Suppressor macrophage treated with lipopolysaccharide for 4 hours (primary cell): ENCODE measurements at places on chromosomes 7 and 10.
A peak's percentile ranks its signal among the peaks of the same experiment; 100 is the strongest.

GRCh38 chr10:88617772-88618300 is 31.3 kb downstream of the LIPJ start:
- no peak for DNase-seq

GRCh38 chr10:95297402-95297801 is 6.6 kb upstream of the PDLIM1 start:
- DNase-seq = no peak

GRCh38 chr7:111486472-111487142 is 75.7 kb downstream of the IMMP2L start:
- peak; percentile 65 for DNase-seq

GRCh38 chr10:24518981-24519597 is 204.6 kb downstream of the ARHGAP21 start:
- peak; percentile 61 for DNase-seq

DNA sequence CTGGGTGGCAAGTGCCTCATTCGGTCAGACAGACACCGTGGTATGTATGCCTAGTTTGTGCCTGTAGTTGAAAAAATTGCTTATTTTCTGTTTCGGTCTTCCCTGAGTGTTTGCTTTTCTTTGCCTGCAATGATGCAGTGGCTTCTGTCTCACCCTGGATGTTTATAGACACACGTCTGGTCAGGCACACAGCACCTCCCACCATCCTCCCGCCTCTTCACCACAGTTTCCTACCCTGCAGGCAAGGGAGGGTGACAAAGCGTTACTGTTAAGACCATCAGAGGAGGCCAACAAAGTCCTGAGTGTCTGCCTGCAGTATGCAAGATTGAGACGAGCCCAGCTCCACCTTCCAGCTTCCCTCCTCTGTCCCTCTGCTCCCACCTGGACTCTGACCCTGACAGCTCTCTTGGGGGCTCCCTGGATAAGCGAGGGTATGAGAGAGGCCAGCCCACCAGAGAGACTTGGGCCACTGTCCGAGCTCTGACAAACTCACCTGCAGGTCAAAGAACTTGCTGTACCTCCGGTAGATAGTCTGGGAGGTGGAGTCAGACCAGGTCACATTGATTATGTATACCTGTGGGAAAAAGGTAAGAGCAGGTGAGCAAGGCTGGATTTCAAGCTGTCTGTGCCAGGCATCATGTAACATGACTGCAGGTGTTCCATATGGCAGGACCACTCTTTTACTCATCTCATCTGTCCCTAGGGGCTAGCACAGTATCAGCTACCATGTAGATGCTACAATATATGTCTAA is 54.4 kb downstream of the SH3PXD2A start:
- DNase-seq = no peak

DNA sequence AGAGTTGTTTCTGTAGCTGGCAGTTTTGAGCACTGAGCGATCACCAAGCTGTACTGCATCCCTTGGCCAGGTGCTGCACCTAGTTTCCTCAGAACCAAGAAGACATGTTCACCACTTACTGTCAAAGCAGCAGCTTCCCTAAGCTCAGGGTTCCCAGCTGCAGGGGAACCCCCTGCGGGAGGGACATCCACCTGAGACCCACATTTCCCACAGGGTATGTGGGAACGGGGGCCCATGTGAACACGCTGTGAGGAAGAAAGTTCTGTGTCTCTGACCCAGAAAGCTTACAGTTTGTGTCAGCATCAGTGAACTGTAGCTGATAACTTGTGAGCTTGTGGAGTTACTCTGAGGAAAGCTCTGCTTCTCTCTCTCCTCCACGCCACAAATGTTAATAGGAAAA is 436.8 kb upstream of the IGFBP3 start:
- no peak for DNase-seq

GRCh38 chr7:142308326-142308725 is 50.5 kb upstream of the PRSS58 start:
- DNase-seq = no peak

GRCh38 chr7:22147868-22148267 is 202.2 kb upstream of the CDCA7L start:
- DNase-seq = no peak

DNA sequence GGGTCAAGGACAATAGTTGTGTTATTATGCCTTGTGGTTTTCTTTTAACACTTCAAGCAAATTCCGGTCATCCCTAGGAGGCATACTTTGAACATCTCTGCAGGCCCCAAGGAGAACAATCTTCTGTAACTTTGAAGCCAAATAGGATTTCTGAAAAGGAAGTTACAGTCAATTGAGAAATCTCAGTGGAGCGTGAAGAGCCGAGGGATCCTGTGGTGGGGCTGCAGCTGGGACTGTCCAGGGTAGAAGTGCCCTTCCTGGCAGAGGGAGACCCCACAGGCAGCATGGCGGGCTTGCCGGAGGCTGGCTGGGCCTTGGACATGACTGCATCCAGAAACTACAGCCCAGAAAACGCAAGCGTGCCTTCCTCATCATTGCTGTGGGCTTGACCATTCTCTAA is 179.7 kb downstream of the PTPN20 start:
- no peak for DNase-seq

GRCh38 chr10:35316218-35316967 is 19.9 kb upstream of the CCNY start:
- DNase-seq = no peak

- DNase-seq = no peak
Observed at GRCh38 chr7:43113622-43114457, 1.4 kb downstream of the HECW1 start.

DNA sequence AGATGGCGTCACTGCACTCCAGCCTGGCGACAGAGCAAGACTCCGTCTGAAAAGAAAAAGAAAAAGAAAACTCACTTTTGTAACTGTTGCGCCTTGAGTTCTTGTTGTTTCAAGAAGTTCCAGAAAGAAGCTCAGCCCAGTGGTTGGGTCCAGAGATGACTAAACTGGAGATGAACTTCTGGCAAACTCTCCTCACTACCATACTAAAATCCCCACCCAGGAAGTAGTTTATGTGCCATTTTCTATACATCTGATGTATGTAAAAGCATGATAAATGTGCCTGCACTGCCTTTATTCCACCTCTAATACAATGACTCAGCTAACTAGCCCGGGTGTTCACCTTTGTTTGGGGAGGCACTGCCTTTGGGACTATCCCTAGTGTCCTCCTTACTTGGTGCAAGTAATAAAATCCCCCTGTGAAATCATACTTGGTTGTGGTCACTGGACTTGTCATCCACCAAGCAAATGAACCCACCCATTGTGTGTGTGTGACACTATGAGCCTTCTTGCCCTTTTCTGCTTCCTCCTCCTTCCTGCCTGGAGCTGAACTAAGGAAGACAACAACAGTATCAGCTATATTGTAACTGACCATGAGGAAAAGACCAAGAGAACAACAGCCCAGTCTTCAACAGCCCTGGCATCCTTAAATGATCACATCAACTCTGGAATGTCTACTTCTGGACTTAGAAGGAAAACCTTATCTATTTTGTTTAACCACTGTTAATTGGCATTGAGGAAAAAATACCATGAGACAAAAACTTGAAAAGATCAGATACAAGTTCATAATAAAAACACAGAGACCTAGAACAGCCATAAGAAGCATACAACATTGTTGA is 33.6 kb downstream of the JMJD1C start:
- DNase-seq = peak; percentile 77

GRCh38 chr10:10684972-10685371 is 332.7 kb upstream of the CELF2 start:
- DNase-seq = no peak

DNA sequence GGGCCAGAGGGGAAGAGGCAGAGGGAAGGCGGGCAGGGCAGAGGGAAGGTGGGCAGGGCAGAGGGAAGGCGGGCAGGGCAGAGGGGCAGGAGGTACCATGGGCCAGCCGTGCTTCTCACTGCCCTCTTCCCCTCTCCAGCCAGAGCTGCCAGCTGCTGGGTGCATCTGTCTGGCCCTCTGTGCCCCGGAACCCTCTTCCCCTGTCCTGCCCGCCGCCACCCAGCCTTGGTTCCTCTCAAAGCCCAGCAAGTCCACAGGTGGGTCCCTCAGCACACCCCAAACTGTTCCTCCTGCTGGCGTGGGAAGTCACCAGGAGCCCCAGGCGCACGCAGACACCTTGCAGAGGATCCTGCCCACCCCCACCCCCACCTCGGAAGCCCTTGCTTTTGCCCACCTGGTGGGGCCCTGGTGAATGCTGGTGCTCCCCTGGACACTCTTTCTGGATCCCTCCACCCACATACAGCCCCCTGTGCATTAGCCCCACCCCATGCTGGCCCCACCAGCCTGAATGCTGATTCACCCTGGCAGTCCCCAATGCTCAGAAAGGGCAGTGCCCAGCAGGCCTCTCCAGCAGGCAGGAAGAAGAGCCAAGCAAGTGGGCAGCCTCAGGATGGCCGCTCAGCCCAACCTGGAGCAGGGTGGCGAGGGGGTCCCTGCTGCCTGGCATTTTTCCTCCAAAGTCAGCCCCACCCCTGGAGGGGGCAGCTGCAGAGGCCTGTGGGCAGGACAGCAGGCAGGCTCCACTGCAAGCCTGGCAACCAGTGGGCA is 1.9 kb upstream of the PWWP2B start:
- no peak for DNase-seq

- DNase-seq = no peak
Observed at GRCh38 chr10:44343843-44344242, 41.1 kb downstream of the CXCL12 start.

- DNase-seq = no peak
Observed at GRCh38 chr10:47329855-47330254, 7.6 kb downstream of the GDF2 start.

DNA sequence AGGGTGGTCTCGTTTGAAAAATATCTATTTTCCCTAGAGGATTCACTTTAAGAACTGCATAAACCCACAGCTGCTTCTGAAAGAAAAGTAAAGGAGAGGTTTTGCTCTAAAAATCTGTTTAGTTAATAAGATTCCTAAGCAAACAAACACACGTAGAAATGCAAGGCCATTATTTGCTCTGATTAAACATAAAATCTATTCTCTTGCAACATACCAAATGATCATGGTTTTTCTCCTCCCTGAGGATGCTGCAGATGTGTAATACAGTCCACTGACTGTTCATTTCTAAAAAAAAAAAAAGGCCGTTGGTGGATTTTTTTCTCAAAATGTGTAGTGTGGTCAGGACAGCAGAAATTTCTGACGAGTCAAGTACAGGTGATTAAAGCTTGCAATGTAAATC is 98.6 kb downstream of the BUB3 start:
- no peak for DNase-seq

DNA sequence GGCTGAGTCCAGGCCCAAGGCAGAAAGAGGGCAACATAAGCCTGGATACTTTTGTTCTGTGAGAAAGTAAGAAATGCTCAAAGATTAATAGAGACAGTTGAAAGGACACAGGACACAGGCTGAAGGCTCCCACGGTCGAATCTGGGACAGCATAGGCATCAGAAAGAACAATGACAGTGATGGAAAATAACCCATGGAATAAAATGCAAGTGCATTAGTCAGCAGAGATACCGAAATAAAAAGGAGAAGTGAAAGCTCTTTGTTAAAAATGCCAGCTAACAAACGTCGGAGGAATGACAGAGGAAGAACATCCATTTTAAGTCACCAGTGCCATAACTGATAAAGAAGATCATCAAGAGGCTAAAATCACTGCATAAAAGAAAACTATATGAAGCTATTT is 19.6 kb upstream of the AGAP5 start:
- peak; percentile 87 for DNase-seq

DNA sequence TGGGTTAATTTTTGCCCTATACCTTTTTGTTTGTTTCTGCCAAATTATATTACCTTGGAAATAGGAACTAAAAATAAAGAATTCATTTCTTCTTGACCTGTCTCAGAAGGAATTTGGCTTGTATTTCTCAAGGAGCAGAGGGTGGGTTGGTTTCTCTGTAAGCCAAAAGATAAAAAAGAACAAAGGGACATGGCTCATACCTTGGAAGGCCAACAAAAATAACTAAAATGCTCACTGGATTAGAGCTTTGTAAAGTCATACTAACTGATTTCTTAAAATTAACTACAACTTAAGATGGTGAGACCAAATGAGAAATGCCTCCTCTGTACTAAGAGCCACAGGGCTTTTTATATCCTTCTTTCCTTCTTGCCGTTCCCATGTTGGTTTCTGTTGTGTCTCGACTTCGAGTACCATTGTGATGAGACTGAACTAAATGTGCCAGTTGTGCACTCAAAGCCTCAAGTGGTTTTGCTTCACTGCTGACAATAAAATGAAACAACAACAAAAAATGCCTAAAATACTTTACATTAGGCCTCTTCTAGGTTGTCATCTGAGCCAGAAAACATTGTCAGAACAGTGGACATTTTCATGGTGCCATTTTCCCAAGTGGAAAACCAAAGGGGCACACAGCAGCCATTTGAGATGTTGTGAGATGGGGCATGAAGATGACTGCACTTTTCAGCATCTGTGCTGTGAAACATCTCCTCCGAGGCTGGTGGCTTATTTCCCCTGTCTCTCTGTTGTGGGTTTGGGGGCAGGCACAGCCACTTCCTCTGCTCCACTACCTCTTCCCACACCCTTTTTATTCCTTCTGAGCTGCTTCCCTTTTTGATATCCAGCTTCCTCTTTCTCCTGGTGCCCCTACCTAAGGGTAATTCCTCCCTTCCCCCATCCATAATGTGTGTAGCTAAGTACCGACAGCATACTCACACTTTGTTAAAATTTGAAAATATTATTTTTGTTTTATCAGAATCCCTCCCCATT is 51.8 kb upstream of the AGR3 start:
- DNase-seq = peak; percentile 79

DNA sequence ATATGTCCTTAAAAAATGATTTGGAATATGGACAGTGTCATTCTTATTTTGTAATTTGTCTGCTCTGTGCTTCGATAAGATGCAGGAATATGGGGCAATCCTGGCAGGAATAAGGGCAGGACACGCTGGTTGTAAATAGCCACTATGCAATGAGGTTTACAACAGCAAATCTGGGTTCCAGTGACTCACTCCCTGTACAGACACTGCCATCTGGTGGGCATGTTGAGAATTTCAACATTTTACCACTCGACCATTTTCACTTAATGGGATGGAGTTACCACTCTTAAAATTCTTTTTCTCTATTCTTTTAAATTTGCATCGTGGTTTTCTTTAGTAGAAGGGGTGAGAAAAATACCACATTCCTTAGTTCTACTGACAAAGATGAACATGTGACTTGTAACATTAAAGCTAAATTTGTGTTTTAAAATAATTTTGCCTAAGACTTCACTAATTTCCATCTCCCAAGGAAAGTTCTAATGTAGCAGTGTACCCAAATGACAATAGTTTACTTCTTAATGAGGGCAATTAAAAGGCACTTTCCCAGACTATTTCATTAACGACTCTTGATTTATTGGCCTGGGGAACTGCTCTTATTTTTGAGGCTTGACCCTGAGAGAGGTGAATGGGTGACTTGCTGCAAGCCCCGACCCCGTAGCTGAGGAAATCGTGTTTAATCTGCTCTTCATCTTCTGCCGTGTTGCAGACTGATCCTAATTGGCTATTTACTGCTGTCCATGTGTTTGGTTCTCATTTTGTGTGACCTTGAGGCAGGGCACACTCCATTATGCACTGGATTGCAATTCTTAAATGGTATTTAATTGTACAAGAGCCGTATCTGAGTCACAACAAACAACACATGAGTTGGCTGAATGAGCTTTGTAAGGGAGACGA is 173.6 kb upstream of the IMMP2L start:
- DNase-seq = peak; percentile 75

- DNase-seq = no peak
Observed at GRCh38 chr7:157500171-157500960, 163.6 kb downstream of the DNAJB6 start.
